Activated CD8-positive, alpha-beta memory T cell treated with anti-CD3 and anti-CD28 coated beads for 1 hour (primary cell): ENCODE measurements at places on chromosomes 4 and X.

- DNase-seq = no peak
Observed at GRCh38 chrX:119602701-119603255, 3.4 kb downstream of the NKRF start.

GRCh38 chr4:154462081-154462810, 29.4 kb downstream of the DCHS2 start:
- DNase-seq = no peak

DNA sequence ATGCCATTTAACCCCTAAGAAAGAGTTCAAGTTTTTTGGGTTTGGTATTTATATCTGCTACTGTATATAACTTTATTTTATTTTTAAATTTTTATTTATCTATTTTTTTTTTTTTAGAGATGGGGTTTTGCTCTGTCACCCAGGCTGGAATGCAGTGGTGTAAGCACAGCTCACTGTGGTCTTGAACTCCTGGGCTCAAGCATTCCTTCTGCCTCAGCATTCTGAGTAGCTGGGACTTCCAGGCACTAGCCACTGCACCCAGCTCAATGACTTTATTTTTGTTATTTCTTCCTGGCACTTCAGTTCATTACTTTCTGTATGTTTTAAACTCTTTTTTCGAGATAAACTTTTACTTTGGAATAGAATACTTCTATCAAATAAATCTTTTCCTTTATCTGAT, 42.4 kb upstream of the PGAM4 start:
- no peak for DNase-seq

GRCh38 chr4:11720292-11720691, 291.6 kb upstream of the HS3ST1 start:
- no peak for DNase-seq

- DNase-seq = no peak
Observed at GRCh38 chr4:53646795-53647194, 55.5 kb upstream of the LNX1 start.

GRCh38 chr4:140943486-140944198, 187.5 kb upstream of the TBC1D9 start:
- no peak for DNase-seq

DNA sequence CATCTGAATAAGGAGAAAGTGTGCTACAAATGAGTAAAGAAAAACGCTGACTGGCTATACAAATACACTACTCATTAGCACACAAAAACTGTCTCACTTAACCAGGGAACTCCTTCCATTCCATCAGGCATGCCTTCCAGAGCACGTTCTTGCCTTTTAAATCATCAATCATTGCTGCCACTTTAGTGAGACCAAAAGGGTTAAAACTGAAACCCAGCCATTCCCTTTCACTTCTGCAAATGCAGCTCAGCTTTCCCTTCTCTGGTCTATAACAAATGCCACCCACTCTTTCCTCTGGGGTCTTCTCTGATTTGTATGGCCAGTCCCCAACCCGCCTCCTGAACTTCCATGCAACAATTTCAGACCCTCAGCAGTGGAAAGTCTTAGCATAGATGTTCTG, 231.5 kb downstream of the TRIML1 start:
- DNase-seq = no peak

DNA sequence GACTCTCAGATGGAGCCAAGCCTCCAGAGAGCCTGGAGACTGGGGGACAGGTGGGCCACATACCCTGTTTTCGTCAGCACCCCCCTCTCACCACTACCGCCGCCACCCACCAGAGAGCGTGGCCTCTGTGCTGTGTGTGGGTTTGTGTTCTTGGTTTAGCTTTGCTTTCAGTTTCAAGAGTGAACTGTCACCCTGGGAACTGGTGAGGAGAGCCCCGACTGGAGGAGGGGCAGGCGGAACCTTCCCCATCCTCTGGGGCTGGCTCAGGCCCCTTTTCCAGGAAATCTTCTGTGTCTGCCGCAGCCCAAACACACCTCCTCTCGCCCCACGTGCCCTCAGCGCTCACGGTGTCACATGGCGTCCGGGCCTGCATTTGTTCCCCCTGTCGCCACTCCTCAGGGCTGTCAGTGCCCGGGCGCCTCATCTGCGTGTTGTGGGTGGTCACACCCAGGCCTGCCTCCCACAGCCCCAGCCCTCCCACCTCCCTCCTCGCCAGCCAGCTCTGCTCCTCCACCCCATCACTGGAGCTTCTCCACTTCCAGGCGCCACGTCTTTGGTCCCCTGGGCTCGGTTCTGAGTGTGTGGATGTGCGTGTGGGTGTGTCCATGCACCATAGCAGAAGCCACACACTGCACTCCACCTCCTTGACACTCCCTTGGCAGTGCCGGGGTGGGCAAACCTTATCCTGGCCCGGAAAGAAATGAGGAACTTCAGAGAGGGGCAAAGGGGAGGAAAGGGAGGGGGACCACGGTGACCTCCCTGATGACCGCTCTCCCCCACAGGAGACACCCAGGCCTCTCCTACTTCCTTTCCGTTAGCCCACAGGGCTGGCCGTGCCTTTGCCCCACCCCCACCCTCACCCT, 27.8 kb downstream of the ELF4 start:
- DNase-seq = peak; percentile 33

GRCh38 chrX:68059469-68059868, 373.8 kb downstream of the OPHN1 start:
- no peak for DNase-seq

DNA sequence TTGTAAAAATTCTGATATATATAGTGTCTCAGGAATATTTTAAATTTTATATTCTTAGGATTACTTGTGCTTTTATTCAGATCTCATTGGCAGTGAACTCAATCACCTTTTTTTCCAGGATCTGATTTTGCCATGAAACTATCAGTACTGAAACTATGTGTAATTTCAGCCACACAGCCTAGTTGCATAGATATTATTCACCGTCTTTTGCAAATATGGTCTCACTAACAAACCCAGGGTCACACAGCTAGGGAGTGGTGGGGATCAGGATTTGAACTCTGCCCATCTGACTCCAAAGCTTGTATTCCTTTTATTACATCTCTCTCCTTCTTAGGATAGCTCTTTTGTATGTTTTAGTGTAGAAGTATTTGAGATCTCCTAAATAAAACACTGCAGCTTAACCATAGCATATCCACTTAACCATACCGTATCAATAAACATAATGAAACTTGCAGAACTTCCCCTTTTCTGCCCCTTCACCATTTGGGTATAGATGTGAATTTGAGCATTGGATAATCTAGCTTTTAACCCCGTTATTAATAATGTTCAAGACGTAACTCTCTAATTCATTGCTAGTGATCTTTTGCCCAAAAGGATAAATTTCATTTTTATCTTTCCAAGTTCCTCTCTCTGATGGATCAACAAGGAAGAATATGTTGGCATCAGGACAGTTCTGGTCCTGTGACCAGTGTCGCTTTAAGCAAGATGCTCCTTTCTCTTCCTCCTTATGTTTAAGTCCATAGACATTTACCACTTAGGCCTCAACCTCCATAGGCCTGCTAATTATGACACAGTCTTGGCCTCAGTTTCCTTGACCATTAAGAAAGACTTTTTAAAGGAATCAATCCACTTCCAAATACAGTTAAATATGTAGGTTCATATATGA, 74.6 kb downstream of the RAPGEF2 start:
- no peak for DNase-seq

DNA sequence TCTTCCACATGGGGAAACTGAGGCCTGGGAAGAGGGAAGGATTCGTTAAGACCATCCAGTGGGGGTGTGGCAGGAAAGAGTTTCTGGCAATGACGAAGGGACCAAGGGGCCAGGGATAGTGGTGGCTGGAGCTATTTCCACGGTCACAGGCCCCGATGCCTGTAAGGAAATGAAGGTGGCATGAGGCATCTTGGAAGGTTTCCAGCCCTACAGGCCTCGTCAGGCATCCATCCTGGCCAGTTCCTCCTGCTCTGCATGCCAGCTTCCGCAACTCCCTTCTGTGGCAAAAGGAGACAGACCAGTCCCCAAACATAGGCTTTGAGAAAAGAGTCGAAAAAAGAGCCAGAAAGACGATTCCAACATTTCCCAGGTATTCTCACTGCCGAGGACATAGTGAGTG, 9.2 kb upstream of the C4orf50 start:
- no peak for DNase-seq

DNA sequence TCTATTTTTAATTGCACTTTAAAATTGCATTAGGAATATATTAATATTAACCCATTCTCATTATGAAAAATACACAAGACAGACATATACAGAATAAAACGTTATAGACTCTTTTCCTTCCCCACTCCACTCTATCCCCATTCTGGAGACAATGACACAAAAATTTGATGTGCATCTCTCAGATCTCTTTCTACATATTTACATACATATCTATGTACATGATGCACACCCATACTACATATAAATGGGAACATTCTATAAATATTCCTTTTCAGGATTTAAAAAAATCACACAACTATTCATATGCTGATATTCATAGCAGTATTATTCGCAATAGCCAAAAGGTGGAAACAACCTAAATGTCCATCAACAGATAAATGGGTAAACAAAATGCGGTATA, 2.4 kb upstream of the CXorf66 start:
- DNase-seq = no peak

DNA sequence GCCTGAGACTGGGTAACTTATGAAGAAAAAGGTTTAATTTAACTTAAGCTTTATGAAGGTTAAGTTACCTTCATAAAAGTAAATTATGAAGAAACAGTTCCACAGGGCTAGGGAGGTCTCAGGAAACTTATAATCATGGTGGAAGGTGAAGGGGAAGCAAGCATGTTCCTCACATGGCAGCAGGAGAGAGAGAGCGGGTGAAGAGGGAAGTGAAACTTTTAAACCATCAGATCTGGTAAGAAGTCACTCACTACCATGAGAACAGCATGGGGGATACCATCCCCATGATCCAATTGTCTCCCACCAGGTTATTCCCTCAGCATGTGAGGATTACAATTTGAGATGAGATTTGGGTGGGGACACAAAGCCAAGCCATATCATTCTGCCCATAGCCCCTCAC, 944.7 kb upstream of the NDST4 start:
- no peak for DNase-seq

GRCh38 chrX:72202792-72203401, 21.3 kb downstream of the PIN4 start:
- no peak for DNase-seq

GRCh38 chr4:116302990-116303735, 782.2 kb downstream of the TRAM1L1 start:
- no peak for DNase-seq

- DNase-seq = no peak
Observed at GRCh38 chr4:144658903-144659302, 12.9 kb downstream of the HHIP start.

DNA sequence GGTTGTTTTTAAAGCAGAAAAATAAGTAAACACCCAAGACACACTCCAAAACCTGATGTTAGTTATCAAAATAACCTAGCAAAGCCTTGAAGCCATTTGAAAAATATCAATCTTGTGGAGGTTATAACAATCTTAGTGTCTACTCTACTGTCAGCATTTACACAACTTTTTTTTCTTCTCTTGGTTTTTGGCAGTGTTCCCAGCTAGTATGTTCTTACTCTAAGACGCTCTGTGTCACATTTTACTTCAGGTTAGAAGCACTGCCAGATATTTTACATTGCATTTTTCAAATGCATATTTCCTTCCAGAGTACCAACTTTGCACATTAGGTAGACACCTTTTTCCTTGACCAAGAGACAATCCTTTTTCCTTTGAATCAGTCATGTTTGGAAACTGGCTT, 114.0 kb upstream of the INPP4B start:
- no peak for DNase-seq

GRCh38 chr4:167775375-167775774, 317.0 kb upstream of the ANXA10 start:
- no peak for DNase-seq

DNA sequence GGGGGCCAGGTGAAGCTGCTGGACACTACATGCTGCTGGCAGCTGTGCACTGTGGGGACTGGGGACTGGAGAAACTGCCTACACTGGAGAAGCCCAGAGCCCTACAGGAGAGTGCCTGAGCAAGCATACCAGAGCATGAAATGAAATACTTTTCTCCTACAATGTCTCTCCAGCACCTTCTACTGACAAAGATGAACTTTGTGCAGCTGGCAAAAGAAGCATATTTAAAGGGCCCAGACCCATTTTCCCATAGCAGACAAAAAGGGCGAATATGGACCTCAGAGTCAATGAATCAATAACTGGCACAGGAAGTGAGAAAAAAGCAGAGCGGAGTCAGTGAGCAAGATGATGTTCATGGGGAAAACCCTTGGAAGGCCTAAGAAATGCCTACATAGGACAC, 30.9 kb upstream of the GK start:
- DNase-seq = no peak

DNA sequence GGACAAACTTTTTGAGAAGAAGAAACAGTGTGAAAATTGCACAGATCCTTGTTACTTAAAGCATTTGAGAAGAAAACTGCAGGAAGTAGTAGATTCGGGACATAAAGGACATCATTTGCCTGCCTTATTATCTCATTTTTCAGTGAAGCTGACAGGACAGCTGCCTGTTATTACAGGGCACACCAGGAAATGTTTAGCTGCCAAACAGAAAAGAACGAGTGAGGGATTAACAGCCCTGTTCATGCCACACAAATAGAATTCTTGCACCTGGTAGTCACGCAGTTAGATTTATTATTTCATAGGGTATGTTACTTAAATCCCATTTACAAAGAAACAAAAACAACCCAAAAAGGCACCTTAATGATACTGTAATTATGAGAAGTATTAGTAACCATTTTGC, 100.6 kb downstream of the CHIC2 start:
- no peak for DNase-seq

- DNase-seq = no peak
Observed at GRCh38 chr4:125482822-125483221, 168.1 kb downstream of the FAT4 start.

DNA sequence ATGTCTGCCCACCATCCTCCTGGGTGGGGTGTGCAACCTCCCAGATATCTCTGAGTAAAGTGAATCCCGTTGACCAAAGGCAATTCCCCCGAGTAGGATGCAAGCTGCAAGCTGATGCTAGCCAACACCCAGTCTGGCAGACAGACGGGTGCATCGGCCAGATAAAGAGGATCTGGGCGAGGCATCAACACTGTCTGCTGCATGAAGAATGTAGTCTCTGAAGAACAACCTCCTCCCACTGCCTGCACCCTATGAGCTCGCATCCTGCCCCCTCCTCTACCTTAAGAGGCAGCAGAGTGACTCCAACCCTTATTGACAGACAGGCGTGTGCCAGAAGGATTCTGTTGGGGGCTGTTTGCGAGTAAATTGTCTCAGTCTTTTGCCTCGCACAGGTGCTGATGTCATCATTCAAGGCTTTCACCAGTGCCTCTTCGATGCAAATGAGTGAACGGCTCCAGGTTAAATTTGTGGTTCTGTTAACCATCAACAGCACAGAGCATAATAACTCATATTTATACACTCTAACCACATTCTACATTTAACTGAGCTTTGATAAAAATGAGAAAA, 546.9 kb downstream of the BCOR start:
- no peak for DNase-seq

DNA sequence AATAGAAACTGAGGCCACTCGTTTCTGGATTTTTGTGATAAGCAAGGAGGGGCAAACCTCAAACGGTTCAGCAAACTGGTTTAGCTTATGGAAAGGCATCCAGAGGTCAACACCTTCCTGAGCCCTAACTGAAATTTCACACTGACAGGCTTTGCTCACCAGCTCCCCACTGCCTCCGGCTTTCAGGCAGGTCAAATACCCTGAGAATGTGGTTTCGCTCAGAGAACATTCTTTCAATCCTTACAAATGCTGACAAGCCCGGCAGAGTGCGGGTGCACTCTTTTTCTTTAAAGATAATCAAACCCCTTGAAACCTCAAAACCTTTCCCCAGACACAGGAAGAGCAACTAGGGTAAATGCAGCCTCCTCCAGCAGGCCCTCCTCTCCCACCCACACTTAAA, 41.5 kb downstream of the CD40LG start:
- DNase-seq = no peak

GRCh38 chrX:15973299-15973698, 118.7 kb upstream of the AP1S2 start:
- no peak for DNase-seq

GRCh38 chrX:133607419-133608348, 192.4 kb upstream of the GPC4 start:
- no peak for DNase-seq
